ENCODE measurements at places on chromosomes 5 and 9.
A peak's percentile ranks its signal among the peaks of the same experiment; 100 is the strongest.

GRCh38 chr5:69152731-69153130 is 14.2 kb upstream of the CCNB1 start:
- DNase-seq: no peak

GRCh38 chr5:145838276-145838675 is 3.1 kb upstream of the PRELID2 start:
- no peak for DNase-seq

GRCh38 chr9:14524873-14525515 is 168.2 kb downstream of the ZDHHC21 start:
- no peak for DNase-seq

DNA sequence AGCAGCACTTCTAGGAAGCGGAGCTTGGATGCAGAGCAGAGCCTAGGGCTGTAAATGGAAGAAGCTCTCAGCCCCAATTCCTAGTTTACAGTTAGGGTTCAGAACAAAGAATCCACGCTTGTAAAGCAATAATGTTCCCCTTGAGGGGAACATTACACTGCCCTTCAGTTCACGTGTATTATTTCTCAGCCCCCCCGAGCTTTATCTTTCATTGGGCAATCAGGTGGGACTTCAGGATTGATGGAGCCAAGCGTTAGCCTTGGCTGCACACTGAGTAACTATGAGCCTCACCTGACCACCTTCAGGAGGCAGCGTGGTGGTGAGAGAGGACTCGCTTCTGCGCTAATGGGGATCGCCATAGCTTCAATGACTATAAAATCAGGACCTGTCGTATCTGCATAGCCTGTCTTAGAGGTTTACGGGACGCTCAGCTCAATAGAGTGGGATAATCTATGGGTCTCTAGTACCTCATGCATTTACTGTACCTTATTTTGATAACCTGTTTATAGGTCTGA is 157.0 kb upstream of the RASEF start:
- no peak for DNase-seq

- no peak for DNase-seq
These were observed 35.5 kb upstream of the ADAMTSL1 start for GRCh38 chr9:18438300-18438925.

GRCh38 chr5:101424530-101425175 is 521.6 kb upstream of the ST8SIA4 start:
- DNase-seq: peak; percentile 89

DNA sequence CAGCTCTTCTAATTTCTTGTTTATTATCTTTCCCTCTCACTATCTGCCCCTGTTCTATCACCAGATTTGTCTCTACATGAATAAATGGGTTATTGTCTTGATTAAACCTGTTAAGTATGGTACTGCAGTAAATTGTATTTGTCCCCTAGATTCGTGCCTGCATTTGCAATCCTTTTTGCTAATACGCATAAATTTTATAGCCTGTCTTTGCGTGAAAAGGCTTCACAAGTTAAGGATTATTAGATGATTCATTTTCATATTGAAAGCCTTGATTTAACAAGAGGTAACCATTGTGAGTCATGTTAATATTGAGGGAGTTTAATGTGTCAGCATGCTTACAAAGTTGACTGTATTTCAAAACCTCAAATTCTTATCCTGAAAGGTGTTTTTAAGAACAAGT is 204.6 kb downstream of the PCSK1 start:
- DNase-seq: peak; percentile 50

GRCh38 chr9:93963969-93964368 is 8.8 kb upstream of the BARX1 start:
- DNase-seq: no peak

- no peak for DNase-seq
These were observed 175.0 kb downstream of the MEF2C start for GRCh38 chr5:88708021-88708420.

- DNase-seq: no peak
These were observed 16.8 kb upstream of the PRLR start for GRCh38 chr5:35246900-35247647.

DNA sequence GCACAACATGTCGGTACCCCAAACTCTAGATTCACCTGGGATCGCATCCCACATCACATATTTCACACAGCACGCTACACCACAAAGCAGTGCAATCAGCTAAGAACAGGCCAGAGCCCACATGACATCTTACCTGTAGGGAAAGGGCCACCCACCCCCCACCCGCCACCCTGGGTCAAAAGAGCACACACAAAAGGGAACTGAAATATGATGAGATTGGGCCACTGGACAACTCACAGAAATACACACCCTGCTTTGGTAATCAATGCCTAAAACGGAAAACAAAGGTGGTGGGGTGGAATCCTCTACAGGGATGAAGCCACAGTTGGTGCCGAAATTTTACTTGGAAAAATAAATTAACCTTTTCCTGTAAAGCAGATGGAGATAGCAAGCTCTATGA is 13.1 kb downstream of the RETREG1 start:
- no peak for DNase-seq

GRCh38 chr9:74691058-74691457 is 193.9 kb downstream of the RORB start:
- no peak for DNase-seq

DNA sequence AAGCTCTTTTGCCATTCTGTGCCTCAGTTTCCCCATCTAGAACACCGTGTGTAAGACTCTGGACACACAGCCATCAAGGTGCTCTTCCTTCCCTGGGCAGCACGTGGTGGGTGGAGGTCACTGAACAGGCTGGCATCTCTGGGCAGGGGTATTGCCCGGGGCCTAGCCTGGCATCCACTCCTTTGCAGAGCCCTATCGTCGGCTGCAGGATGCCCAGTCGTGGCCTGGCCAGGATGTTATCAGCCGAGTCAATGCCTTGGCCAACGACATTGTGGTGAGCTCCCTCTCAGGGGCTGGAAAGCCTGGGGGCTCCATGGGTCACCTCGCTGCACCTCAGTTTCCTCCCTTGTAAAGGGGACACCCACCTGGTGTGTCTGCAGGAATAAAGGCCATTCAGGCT is 4.0 kb downstream of the ADGRD2 start:
- DNase-seq: no peak

GRCh38 chr9:137371521-137371941 is 51.4 kb downstream of the EXD3 start:
- DNase-seq: no peak

GRCh38 chr5:153352685-153353219 is 137.7 kb upstream of the GRIA1 start:
- DNase-seq: peak; percentile 20

DNA sequence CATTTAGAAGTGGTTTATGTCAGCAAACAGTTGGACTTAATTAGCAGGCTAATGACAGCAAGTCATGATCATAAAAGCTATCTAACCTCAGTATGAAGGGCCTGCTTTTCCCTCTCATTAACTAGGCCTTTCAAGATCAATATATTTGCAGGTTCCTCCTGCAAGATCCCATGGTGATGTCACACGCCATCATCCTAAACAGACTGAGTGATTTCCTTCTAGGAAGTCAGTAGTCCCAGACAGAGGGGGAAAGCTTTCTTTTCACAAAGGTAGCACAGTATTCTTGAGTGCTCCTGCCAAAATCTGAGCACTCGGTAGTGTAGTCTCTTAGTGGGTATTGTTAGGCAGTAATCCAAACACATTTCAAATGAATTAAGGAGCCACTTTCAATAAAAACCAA is 52.5 kb downstream of the UIMC1 start:
- DNase-seq: no peak

DNA sequence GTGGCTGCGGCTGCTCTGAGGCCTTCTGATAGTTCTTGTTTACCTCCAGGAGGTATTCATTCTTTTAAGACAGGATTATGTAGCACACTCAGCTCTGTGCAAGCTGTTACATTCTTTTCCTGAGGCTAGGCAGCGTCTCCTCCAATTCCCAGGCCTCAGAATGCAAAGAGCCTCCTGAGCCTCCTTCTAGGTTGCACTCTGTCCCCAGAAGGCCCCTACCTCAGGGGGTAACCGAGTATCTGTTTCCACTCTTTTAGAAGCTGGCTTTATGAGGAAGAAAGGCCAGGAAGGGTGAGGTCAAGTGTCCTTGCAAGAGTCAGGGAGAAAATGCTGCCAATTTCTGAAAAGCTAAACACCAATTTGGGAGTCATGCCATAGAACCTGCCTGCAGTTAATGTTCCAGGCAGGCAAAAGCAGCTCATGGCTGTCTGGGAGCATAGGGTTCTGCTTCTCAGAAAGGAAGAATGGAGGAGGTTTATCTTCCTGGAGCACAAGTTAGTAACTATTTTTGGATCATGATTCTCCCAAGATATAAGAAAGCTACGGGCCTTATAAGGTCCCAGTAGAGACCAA is 178.9 kb downstream of the SEMA6A start:
- DNase-seq: no peak

DNA sequence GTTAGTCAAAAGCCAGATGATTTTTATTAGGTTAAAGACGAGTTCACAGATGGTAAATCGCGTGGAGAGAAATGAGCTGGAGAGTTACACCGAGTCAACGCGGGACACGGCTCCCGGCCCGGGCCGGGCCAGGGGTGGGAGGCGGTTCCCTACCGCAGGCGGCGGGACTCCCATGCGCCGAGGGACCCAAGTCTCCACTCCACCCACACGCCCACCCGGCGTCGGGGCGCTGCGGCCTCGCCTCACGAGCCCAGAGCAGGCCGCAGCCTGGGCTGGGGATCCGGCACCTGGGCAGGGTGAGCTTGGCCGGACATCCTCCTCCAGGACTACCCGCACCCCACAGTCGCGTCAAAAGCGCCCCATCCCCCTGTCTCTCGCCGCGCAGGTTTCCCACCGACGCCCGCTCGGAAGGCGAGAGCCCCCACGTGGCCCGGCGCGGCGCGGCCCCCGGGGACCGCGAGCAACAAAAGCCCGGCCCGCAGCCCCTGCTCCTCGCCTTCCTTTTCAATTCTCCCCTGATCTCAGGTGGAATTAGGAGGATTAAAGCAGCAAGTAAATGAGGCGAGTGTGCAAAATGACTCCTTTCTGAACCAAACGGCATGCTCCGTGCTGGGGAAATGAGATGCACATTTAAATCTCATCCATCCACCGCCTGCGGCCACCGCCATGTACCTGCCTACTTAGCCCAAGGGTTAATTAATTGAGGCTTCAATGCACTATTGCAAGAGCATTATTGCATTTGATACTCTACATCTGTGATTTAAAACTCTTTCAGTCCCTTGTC is 196.5 kb upstream of the TBCA start:
- DNase-seq: no peak

- no peak for DNase-seq
These were observed 357.0 kb downstream of the TLE4 start for GRCh38 chr9:79928661-79929223.

GRCh38 chr9:95239071-95239470 is 78.4 kb downstream of the FANCC start:
- no peak for DNase-seq

GRCh38 chr9:109880276-109881169 is 100.5 kb downstream of the PALM2AKAP2 start:
- no peak for DNase-seq

DNA sequence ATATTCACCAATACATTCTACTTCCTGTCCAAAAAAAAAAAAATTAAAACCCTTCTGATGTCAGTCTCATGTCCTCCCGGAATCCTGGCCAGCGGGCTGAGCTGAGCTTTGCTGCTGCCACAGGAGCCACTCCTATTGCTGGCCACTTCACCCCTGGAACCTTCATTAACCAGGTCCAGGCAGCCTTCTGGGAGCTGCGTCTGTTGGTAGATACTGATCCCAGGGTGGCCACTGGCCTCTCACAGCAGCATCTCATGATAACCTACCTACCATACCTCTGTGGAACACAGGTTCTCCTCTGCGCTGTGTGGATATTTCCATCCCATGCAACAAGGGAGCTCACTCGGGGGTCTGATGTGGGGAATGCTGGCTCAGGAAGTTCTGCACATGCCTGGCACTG is 21.0 kb upstream of the NPM1 start:
- DNase-seq: no peak

DNA sequence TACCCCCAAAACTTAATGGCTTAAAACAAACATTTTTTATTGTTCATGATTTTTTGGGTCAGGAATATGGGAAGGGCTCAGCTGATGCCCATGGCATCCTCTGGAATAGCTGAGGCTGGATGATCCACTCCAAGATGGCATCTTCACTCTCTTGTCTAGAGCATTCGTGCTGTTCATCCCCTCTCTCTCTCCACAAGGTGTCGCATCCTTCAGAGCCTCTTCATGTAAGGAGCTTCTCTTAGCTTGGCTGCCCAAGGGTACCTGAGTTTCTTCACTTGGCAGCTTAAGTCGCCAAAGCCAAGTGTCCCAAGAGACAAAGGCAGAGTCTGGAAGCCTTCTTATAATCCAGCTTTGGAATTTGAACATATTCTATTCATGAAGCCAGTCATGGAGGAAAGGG is 294.7 kb downstream of the CHSY3 start:
- DNase-seq: no peak

GRCh38 chr5:42915306-42915866 is 103.7 kb upstream of the SELENOP start:
- DNase-seq: no peak

- DNase-seq: no peak
These were observed 236.7 kb downstream of the PIK3R1 start for GRCh38 chr5:68452286-68452685.

GRCh38 chr5:180338001-180338707 is 15.0 kb downstream of the GFPT2 start:
- no peak for DNase-seq

DNA sequence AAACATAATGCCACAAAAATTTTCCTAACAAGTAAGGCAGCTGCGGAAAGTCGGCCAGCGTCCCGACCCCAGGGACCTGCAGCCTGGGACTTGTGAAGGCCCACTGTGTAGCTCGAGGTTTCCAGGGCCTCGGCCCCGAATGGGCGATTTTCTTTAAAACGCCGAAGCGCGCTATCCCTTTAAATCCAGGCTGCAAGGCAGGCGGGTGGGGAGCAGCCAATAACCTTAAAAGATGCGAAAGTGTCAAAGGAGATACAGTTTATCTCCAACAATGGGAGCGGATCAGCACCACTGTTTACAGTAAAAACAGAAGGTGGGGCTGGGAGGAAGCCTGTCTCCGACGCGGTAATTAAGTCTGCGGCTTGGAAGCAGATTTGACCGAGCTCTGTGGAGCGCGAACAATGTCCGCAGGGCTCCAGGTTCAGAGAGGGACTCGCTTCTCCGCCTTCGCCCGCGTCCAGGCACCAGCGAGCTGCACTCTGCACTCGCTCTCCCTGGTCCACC is 1.7 kb upstream of the ZSWIM6 start:
- peak; percentile 79 for DNase-seq

- peak; percentile 24 for DNase-seq
These were observed 209.1 kb downstream of the TARS1 start for GRCh38 chr5:33649549-33650482.

- DNase-seq: no peak
These were observed 755.5 kb upstream of the ADAMTS16 start for GRCh38 chr5:4384649-4385048.

- no peak for DNase-seq
These were observed 237.0 kb downstream of the SYK start for GRCh38 chr9:91038483-91039124.

GRCh38 chr5:91384671-91385430 is 1.7 kb upstream of the ARRDC3 start:
- DNase-seq: peak; percentile 93

- DNase-seq: no peak
These were observed 214.1 kb upstream of the KLF4 start for GRCh38 chr9:107703651-107704050.
